ENCODE measurements at places on chromosomes 16 and 17.

- no peak for DNase-seq
Measured at GRCh38 chr16:89782489-89782888, 34.0 kb downstream of the FANCA start.

DNA sequence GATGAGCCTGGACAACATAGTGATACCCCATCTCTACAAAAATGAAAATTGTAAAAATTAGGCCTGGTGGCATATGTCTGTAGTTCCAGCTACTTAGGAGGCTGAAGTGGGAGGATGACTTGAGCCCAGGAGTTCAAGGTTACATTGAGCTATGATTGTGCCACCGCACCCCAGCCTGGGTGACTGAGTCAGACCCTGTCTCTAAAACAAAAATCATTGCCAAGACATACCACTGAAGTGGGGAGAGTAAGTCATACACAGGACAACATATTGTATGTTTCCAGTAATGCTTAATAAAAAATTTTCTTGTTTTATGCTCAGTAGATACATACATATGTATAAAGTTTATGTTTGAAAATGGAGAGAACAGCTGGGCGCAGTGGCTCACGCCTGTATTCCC lies 39.2 kb downstream of the NDE1 start:
- DNase-seq: no peak

GRCh38 chr16:11036040-11036439 lies 91.7 kb downstream of the CLEC16A start:
- DNase-seq: no peak

DNA sequence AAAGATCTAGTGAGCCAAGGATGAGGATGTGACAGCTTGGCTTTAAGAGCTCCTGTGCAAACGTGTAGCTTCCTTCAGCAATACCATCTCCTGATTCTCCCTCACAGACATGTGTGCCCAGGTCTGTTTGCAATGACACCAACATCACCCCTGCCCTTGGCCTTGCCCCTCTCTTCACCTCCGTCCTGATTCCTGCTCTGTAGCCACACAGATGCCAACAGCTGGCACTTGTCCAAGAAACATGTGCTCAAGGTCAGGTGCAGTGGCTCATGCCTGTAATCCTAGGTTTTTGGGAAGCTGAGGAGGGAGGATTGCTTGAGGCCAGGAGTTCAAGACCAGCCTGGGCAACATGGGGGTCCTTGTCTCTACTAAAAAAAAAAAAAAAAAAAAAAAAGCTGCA lies 103.8 kb upstream of the CRHR1 start:
- no peak for DNase-seq

- DNase-seq: no peak
Measured at GRCh38 chr16:70577256-70577698, 53.7 kb downstream of the SF3B3 start.

DNA sequence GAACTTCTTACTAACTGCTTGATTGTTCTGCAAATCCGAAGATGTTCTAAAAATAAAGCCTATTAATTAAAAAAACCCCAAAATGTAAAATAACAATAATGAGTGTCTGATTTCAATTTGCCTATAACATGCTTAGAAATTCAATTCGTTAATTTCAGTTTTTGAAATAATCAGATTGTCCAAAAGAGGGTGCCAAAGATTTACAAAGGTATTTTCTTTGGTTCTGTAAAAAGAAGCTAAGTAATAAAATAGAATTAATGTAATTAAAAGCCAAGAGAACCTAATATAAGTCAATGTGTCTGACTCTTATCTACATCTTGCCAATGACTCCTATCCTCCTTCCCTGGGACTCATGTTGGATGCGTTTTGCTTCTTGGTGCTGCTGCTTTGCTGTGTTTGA lies 75.0 kb upstream of the CPHXL start:
- no peak for DNase-seq

DNA sequence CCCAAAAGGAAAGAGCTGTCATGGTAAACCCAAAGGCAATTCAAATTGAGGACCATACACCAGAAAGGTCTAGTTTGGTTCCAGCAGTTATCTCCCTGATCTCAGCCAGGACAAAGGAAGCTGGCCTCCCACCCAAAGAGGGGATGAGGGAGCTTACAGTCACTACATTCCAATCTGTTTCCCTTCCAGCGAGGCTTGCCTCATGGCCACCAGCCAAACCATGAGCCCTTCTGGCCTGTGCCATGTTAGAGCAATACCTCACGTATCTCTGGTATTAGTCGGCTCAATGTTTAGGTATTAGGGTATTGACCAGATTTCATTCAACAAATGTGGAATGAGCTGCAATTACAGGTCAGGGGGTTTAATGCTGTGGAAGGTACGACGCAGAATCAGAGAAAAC lies 8.4 kb downstream of the NDUFAB1 start:
- no peak for DNase-seq

GRCh38 chr17:67829331-67829730 lies 4.0 kb downstream of the BPTF start:
- no peak for DNase-seq

DNA sequence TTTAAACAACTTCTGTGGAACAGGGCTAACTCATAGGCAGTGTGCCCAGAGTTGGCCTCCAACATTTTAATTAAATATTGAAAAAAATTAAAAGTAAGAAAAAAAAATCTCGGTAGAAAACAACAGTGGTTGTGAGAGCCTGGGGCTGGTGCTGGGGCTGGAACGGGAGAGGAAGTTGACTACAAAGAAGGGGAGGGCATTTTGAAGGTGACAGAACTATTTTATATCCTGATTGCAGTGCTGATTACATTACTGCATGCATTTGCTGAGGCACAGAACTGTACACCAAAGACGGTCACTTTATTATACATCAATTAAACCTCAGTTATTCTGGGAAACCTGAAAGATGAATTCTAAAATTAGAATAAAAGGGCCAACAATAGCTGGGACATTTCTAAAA lies 142.5 kb downstream of the PARN start:
- DNase-seq: no peak

DNA sequence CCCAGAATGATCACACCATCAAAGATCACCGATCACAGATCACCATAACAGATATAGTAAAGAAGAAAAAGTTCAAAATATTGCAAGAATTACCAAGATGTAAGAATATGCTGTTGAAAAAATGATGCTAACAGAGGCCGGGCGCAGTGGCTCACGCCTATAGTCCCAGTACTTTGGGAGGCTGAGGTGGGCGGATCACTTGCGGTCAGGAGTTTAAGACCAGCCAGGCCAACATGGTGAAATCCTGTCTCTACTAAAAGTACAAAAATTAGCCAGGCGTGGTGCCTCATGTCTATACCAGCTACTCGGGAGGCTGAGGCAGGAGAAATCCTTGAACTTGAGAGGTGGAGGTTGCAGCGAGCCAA lies 53.2 kb downstream of the CPPED1 start:
- DNase-seq: no peak

DNA sequence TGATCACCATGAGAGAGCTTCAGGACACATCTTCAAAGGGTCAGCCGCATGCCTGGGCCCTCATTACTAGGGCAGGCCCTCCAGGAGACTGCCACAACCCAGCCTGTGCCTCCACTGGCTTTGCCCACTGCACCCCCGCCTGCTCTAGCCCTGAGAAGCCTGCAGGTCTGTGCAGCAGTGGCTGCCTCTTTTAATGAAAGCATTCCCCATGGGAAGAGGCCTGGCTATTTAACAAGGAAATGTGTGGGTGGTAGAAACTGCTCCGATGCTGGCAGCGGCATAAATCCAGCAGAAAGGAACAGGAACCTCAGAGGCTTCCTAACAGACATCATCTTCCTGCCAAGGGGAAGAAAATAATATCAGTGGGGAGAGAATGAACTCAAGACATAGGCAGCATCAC lies 375 bp upstream of the KRT32 start:
- no peak for DNase-seq

DNA sequence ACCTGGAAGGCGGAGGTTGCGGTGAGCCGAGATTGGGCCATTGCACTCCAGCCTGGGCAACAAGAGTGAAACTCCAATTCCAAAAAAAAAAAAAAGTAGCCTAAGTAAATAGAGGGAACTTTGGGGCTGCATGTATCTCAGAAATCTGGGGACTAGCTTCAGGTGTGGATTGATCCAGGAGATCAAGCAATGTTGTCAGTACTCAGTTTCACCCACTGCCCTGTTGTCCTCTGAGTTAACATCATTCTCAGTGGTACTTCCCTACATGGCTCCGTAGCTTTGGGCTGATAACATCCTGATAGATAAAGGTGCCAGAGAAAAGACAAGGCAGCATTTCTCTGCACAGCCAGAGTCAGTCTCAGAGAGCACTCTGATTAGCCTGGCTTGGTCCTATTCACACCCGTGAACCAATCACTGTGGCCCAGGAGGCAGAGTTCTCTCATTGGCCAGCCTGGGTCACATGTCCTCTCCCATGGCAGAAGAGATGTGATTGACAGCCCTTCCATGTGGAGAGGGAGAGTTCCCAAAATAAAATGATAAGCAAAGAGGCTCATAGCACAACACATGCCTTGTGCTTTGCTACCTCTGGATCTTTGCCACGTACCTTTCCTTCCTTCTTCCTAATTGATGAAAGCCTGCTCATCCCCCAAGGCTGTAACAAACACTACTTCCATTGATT lies 99.6 kb downstream of the ABCC1 start:
- DNase-seq: no peak

- DNase-seq: no peak
Measured at GRCh38 chr17:4293572-4293971, 29.8 kb upstream of the ANKFY1 start.

GRCh38 chr16:8929086-8929748 lies 34.5 kb downstream of the USP7 start:
- DNase-seq: no peak

GRCh38 chr16:49093939-49094338 lies 187.7 kb downstream of the CBLN1 start:
- DNase-seq: no peak

- DNase-seq: peak; percentile 68
Measured at GRCh38 chr17:6496116-6496481, 51.8 kb downstream of the PIMREG start.

DNA sequence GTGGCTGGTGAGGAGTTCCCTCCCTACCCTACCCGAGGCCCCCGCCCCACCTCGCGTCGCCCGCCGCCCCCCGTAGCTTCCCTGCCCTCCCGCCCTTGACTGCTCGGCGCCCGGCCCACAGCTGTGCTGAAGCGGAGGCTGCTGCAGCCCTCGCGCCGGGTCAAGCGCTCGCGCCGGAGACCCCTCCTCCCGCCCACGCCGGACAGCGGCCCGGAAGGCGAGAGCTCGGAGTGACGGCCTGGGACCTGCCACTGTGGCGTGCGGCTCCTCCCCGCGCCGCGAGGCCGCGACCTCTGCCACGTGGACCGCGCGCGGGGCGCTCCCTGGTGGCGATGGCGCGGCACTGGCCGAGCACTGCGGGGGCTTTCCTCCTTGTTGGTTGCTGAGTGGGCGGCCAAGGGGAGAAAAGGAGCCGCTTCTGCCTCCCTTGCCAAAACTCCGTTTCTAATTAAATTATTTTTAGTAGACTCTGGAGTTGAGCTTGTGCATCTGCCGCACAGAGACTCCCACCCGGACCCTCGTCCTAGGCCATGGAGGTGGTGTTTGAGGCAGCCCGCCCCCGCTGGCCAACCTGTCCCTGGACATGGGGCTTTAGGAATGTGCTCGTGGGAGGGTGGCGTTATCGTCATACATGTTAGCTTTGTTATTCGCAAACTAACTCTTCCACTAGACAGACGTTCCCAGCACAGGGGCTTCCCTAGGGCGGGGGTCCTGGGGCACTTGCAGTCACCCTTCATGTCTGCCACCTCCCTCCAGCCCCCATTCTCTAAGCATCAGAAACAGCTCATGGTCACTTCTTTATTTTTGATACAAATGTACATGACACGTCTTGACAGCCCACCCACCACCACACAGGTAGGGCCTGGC lies 4.4 kb downstream of the TP53I13 start:
- peak; percentile 60 for DNase-seq

DNA sequence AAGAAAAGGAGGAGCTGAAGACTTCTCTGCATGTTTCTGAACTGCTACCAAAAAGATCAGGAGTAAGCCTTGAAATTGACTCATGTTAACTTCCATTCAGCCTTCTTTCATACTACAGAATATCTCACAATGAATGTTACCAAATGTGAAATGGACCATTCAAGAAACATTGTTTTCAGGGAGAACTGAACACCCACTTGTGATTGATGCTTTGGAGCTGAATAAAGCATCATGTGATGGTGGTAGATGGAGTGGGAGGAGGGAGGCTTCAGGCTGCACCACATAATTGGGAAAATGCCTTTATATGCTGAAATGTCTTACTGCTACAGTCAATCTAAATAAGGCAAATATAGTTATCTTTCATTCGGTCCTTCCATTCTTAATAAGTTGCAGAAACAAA lies 127.8 kb downstream of the CDH8 start:
- no peak for DNase-seq

GRCh38 chr16:85258166-85258565 lies 145.9 kb upstream of the CIBAR2 start:
- no peak for DNase-seq

- no peak for DNase-seq
Measured at GRCh38 chr17:82424001-82424862, 5.8 kb upstream of the OGFOD3 start.

- no peak for DNase-seq
Measured at GRCh38 chr16:87652386-87652785, 50.1 kb downstream of the JPH3 start.

- no peak for DNase-seq
Measured at GRCh38 chr17:67474081-67474661, 97.1 kb downstream of the PITPNC1 start.

GRCh38 chr17:50667259-50668024 lies 32.8 kb downstream of the ABCC3 start:
- no peak for DNase-seq

- no peak for DNase-seq
Measured at GRCh38 chr17:48113201-48113676, 5.7 kb downstream of the SNX11 start.

- no peak for DNase-seq
Measured at GRCh38 chr17:36850790-36851189, 86.5 kb upstream of the LHX1 start.

- DNase-seq: no peak
Measured at GRCh38 chr17:29078183-29079045, 35.5 kb downstream of the PIPOX start.

DNA sequence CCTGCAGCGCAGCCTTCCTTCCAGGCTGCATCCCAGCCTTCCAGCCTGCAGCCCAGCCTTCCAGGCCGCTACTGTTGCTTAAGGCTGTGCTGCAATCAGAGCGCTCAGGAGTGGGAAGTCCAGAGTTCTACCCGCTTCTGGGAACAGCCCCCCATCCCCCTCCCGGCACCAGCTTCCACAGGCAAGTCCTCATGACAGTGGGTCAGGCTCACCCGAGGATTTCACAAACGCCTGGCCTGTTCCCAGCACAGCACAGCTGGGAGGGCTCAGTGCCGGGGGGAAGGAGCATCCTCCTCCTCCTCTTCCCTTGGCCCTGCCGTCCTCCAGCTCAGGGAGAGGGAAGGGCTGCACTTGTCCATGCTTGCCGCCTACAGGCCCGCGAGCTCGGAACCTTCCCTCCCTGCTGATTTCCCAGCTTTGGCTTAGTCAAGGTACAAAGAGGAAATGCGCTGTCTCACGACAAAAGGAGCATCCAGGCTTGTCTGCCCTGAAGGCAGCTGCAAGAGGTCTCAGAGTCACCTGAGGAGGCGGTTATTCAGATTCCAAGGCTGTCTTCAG lies 8.3 kb downstream of the SOCS3 start:
- peak; percentile 98 for DNase-seq

DNA sequence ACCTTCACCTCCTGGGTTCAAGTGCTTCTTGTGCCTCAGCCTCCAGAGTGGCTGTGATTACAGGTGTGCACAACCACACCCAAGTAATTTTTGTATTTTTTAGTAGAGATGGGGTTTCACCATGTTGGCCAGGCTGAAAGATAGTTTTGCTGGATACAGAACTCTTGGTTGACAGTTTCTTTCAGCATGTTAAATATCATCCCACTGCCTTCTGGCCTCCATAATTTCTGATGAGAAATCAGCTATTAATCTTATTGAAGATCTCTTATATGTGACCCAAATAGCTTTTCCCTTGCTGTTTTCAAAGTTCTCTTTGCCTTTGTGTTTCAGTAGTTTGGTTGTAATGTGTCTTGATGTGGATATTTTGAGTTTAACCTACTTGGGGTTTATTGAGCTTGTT lies 50.3 kb upstream of the BRD7 start:
- DNase-seq: no peak
